Activated CD4-positive, alpha-beta T cell treated with anti-CD3 and anti-CD28 coated beads, Interleukin-2, amount 10 ng/mL, durations not matched to agents 24 days and 14 days (primary cell): ENCODE measurements at places on chromosomes 6 and 20.
A peak's percentile ranks its signal among the peaks of the same experiment; 100 is the strongest.

DNA sequence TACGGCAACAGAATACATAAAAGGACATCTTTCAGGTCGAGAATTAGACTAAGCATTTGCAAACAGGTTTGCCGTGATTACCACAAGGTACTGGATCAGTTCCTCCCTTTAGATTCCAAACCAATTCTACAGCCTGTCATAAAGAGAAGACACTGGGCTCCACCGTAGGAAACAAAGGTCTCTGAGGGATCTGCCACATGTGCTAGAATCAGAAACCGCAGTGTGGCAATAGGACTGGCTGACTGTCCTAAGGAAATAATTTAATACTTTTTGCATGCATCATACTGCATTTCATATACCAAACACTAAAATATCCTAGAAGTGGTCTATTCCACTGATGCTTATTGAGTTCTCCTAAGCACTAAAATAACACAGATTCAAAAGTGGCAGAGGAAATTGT lies 59.2 kb downstream of the POPDC3 start:
- H3K4me3 ChIP-seq, result no peak overlapping the region
- H3K4me1 ChIP-seq, result no peaks in the 10 kb centered on the region
- peaks cover 21% of the 10 kb centered on the region for H3K27me3 ChIP-seq
- H3K36me3 ChIP-seq, result no peaks in the 10 kb centered on the region

GRCh38 chr6:154830771-154831170 lies 97.6 kb downstream of the SCAF8 start:
- H3K4me1 ChIP-seq, result peaks cover 4% of the 10 kb centered on the region
- H3K36me3 ChIP-seq, result peaks cover 38% of the 10 kb centered on the region
- no peaks in the 10 kb centered on the region for H3K27me3 ChIP-seq
- no peak overlapping the region for H3K4me3 ChIP-seq
- DNase-seq, result no peak

DNA sequence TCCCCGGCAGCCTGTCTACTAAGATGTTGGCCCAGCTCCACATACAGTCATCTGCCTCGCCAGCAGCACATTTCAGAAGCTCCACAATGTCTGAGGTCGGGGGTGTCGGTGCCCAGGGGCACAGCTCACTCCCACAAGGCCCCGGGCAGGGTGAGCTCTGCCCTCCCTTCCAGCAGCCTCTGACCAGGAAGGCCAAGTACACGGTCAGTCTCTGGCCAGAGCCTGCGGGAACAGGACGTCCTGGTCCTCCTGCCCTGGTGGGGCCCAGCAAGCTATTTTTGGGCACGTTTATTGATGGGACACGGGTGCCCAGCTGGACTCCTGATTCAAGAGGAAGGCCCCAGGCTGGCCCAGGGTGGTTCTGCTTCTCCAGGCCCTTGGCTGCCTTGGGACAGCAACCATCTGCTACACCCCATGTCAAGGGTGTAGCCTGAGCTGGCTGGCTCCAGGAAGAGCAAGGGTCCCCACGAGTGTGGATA lies 114.9 kb upstream of the PTPN1 start:
- peaks cover 1% of the 10 kb centered on the region for H3K27me3 ChIP-seq
- H3K27ac ChIP-seq, result no peak overlapping the region
- no peaks in the 10 kb centered on the region for H3K36me3 ChIP-seq
- no peak for DNase-seq
- H3K4me1 ChIP-seq, result peaks cover 8% of the 10 kb centered on the region

- no peak overlapping the region for H3K27ac ChIP-seq
- peaks cover 50% of the 10 kb centered on the region for H3K36me3 ChIP-seq
- H3K27me3 ChIP-seq, result no peaks in the 10 kb centered on the region
- peaks cover 62% of the 10 kb centered on the region for H3K4me1 ChIP-seq
Measured at GRCh38 chr6:149363154-149363553, 36.9 kb upstream of the SUMO4 start.

DNA sequence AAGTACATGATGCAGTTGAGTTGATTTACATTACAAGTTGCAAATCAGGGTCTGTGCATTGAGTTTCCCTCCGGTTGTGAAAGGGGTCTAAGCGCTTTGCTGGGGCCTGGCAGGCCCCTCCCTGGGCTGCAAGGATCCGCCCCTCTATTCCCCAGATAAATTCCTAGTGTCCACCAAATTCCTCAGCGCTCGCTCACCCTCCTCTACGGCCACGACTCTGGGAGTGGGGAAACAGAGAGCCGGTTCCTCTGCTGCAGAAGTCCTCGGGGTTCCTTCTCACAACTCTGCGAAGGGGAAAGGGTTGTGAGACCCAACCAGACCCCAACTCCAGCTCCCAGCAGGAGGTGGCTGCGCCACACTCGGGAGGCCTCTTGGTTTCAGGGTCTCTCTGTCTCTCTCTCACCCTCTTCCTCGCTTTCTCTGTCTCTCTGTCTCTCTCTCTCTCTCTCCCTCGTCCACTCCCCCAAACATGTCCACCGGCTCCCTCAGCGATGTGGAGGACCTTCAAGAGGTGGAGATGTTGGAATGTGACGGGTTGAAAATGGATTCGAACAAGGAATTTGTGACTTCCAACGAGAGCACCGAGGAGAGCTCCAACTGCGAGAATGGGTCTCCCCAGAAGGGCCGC lies at the start of gene TCF21:
TCF21 (plus strand) TSS at position 185 of the 628 bp plus-strand sequence; CDS start at position 470, 285 bp downstream.
- H3K36me3 ChIP-seq, result no peaks in the 10 kb centered on the region
- DNase-seq, result no peak
- H3K27ac ChIP-seq, result peak within 1 kb of the TSS; percentile 17
- peak within 1 kb of the TSS; percentile 42 for H3K4me3 ChIP-seq
- peaks cover 27% of the 10 kb centered on the region for H3K4me1 ChIP-seq

DNA sequence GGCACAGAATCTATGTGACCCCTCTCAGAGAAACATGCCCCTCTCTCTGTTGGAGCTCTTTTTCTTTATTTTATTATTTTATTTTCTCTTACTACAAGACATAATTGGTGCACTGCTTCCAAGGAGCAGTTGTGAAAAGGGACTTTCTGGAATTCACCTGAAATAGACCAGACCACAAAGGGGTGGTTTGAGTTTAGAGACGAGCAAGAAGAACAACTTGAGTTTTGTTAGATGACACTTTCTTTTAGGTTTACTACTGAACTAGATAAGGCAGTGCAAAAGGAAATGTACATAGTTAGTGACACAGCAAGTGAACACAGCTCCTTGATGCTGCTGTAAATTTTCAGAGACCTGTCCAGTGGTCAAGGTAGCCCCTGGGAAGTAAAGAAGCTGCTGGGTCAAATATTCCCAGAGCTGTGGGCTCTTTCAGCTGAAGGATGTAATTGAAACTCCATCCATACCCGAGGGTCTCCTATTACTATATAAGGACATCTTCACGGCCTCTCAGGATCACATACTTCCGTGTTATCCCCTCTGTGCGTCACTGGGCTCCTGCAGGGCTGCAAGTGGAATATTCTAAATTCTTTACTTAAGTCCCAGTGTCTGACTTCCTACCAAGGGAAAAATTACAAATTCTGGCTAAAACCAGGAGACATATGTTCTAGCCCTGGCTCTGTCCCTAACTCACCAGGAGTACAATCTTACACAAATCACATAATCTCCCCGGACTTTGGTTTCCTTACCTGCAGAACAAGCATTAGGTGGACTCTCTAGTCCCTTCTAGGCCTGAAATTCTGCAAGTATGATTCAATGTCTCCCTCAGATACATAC lies 69.1 kb upstream of the ADTRP start:
- no peak overlapping the region for H3K27ac ChIP-seq
- H3K27me3 ChIP-seq, result no peaks in the 10 kb centered on the region
- no peak overlapping the region for H3K4me3 ChIP-seq
- no peaks in the 10 kb centered on the region for H3K36me3 ChIP-seq
- DNase-seq, result no peak

DNA sequence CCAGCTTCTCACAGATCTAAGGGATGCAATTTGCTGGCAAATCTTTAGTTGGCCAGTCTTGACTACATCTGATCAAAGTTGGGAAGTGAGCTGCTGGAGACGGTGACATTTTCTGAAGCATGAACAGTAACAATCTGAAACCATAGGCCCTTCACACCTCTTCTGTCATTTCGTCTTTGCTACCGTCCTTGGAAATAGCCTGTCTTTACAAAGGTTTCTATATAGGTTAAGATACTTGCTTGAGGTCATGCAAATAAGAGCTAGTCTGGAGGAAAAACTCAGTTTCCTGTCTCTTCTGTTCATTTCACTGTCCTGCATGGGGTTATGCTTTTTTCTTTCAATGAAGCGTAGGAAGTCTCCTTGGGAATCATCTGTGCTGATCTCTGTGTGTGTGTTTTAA lies 55.6 kb downstream of the CARMIL1 start:
- peaks cover 16% of the 10 kb centered on the region for H3K27me3 ChIP-seq
- H3K4me3 ChIP-seq, result no peak overlapping the region
- H3K27ac ChIP-seq, result no peak overlapping the region

DNA sequence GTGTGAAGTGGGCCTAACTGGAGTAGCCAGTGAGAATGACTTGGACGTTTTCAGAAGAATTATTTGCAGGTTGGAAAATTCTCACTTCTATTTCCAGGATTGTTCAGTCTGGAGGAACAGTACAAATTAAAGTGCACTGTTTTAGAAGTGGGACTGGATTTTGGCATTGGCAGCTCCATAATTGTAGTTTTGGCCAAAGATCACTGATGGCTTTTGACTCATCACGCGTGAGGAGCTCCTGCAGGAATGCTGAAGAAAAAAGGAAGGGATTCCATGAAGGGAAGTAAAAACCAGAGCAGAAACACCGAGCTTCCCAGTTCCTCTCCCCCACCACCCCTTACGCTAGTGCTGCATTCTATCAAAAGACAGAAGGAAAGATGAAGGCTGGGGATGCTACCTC lies 103.5 kb downstream of the JARID2 start:
- H3K27ac ChIP-seq, result no peak overlapping the region
- no peaks in the 10 kb centered on the region for H3K27me3 ChIP-seq
- H3K4me1 ChIP-seq, result peaks cover 54% of the 10 kb centered on the region
- H3K36me3 ChIP-seq, result peaks cover 35% of the 10 kb centered on the region
- H3K4me3 ChIP-seq, result no peak overlapping the region

DNA sequence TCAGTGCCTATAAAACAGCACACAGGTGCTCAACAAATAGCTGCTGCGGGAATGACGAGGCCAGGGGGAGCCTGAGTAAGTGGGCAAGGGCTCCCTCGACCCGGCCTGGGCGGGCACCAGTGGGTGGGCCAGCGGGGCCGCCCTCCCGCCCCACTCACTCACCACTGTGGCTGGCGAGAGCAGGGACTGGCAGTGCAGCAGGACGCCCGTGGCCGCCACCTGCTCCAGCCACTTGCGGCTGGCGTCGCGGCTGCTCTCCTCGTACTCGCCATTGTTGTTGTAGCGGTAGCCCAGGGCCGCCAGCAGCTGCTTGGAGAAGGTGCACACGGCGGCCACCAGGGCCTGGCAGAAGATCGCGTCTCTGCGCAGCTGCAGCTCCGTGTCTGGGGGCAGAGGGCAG lies 191.5 kb downstream of the PREX1 start:
- H3K27me3 ChIP-seq, result no peaks in the 10 kb centered on the region
- peaks cover 5% of the 10 kb centered on the region for H3K4me1 ChIP-seq
- peaks cover 52% of the 10 kb centered on the region for H3K36me3 ChIP-seq
- H3K4me3 ChIP-seq, result no peak overlapping the region

DNA sequence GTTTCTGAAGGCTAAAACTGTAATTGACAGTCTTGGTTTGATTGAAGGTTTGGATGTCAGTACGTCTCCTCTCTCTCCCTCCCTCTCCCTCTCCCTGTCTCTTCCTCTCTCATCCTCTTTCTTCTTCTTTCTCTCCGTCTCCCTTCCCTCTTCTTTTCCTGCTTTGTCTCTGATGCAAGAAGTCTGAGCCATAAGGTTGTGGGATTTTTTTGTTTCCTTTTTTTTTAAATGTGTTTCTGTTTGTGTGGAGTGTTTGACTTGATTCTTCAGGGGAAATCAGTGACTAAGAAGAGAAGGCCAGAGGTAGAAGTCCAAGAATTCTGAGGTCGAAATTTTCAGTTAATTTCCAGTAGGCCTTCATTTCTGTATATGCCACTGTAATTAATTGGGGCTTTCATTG lies 111.9 kb downstream of the FOXO3 start:
- peaks cover 1% of the 10 kb centered on the region for H3K27me3 ChIP-seq
- no peak for DNase-seq
- H3K27ac ChIP-seq, result no peak overlapping the region
- peaks cover 8% of the 10 kb centered on the region for H3K4me1 ChIP-seq
- no peak overlapping the region for H3K4me3 ChIP-seq

DNA sequence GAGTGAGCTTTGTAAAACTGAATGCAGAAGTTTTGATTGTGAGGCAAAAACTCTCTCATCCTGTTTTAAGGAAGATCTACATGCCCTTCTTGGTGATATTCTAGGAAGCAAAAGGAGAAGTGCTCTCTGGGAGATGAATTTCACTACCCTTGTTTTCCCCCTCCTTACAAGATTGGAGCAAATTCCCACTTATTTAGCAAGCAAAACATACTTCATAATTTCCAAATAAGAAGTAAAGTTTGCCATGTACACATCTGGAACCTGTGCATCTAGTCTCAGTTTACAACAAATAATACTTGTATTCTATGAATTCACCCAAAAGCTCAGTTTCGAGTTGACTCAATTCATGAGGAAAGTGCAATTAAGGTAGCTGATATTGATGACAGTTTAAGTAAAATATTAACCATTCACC lies 27.6 kb upstream of the IFNGR1 start:
- no peak for DNase-seq
- H3K27ac ChIP-seq, result no peak overlapping the region
- no peak overlapping the region for H3K4me3 ChIP-seq
- H3K27me3 ChIP-seq, result peaks cover 10% of the 10 kb centered on the region
- peaks cover 5% of the 10 kb centered on the region for H3K4me1 ChIP-seq
- no peaks in the 10 kb centered on the region for H3K36me3 ChIP-seq

DNA sequence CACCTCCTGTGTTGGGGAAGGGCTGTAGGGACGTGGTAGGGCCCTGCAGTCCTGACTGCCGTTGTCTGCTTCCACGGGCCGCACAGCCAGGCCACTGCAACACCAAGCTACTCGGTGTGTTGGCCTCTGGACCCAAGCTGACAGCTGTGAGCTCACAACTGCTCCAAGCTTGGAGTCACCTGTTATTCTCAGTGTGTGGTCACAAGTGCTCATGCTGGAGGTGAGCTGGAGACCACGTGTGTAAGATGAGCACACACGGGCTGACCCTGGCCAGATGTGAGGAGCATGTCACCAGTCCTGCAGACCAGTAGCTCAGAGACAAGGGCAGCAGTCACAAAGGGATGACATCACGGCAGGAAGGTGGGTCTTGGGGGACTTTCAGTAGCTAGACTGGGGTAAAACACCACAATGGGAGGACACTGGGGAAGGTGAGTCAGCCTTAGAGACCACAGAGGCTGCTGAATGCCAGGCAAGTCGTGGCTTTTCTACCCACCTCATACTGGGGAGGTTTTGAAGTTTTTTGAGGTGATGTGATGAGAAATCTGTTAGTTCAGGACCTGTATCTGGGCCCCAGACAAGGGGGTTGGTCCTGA lies 87.3 kb downstream of the FAM120B start:
- H3K4me3 ChIP-seq, result no peak overlapping the region
- H3K27me3 ChIP-seq, result no peaks in the 10 kb centered on the region
- H3K27ac ChIP-seq, result peak overlapping the region; percentile 81
- H3K4me1 ChIP-seq, result peaks cover 5% of the 10 kb centered on the region
- peaks cover 46% of the 10 kb centered on the region for H3K36me3 ChIP-seq

DNA sequence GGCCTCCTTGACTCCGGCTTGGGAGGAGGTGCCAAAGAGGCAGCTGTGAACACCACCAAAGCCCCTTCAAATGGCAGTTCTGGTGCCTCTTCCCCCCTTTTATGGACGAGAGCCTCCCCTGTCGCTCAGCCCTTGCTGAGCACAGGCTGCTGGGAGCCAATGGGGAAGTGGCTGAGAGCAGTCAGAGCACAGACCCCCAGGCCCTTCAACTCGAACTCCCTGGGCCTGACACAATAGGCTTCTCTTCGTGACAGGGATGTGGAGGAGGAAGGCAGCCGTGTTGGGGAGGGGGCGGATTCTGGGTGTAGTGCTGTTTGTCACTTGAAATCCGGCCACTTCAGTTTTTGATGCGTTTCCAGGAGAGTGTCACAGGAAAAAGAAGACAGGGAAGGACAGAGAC lies at the start of gene PDYN:
PDYN (minus strand) TSS at position 73 of the 400 bp plus-strand sequence. CDS start 10,974 bp downstream, outside the sequence.
- no peaks in the 10 kb centered on the region for H3K4me1 ChIP-seq
- peaks cover 26% of the 10 kb centered on the region for H3K27me3 ChIP-seq
- no peak within 1 kb of the TSS for H3K4me3 ChIP-seq
- H3K27ac ChIP-seq, result no peak within 1 kb of the TSS
- no peak for DNase-seq
